ENCODE measurements at places on chromosomes 12 and 14.

DNA sequence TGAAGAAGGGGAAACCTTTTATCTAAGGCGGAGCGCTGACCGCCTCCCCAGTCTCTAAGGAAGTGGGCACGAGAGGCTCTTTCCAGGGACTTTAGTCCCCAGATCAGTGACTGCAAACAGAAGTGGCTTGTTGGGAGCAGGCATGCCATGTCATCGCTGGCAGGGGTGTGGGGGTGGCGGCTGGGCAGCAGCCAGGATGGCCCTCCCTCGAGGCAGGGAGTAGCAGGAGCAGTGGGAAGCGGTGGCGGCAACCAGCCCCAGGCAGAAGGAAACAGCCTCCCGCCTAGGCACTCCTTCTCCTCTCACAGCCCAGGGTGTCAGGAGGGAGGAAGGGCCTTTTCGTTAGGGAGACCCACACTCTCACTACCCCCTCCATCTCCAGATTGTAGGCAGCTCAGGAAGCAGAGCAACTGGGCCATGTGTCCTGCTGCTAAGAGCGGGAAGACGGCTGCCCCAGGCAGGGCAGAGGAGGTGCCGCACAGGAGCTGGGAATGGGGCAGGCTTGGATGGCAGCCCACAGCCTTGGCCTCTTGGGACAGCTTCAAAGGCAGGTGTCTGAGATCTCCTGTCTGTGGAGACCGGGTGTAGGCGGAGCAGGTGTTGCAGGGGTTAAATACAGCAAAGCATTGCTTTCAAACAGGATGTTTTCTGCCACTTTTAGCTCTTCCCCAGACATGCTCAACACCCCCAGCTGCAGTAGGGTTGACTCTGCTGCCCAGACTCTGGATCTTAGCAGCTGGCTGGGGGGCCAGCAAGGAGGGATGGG is 21.8 kb downstream of the VDR start:
- DNase-seq: no peak

DNA sequence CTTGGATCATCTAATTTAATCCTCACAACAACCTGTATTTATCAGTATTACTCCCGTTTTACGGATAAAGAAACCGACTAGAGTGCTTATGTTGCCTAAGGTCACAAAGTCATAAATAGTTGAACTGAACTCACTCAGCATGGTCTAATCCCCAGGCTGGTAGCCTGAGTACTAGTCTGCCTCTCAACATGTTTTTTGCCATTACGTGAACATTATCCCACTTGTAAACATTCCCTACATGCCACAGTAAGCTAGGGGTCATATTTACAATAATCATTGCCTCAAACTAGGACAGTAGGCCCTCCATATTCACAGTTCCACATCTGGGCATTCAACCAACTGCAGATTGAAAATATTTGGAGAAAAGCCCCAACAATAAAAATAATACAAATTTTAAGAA is 12.1 kb downstream of the SNRPF start:
- no peak for DNase-seq

DNA sequence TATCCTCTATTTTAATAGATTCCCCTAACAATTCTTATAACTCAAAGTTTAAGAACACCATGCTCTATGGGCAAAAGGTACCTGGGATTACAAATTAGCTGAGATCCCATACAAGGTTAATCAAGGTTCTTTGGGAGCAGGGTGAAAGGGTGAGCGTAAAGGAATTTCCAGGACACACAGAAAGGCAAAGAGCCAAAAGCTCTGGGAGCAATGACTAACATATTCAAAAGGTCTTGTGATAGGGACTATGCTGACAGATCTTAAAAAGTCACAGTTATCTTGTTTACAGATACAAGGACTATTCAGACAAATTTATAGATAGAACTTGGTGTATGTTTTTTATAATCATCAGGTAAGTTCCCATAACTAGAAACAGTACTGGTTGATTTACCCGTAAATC is 19.5 kb upstream of the PPFIBP1 start:
- no peak for DNase-seq

GRCh38 chr12:130658145-130658911 is 57.8 kb downstream of the RIMBP2 start:
- DNase-seq: no peak

- no peak for DNase-seq
Measured at GRCh38 chr12:108888031-108888430, 8.1 kb downstream of the DAO start.

DNA sequence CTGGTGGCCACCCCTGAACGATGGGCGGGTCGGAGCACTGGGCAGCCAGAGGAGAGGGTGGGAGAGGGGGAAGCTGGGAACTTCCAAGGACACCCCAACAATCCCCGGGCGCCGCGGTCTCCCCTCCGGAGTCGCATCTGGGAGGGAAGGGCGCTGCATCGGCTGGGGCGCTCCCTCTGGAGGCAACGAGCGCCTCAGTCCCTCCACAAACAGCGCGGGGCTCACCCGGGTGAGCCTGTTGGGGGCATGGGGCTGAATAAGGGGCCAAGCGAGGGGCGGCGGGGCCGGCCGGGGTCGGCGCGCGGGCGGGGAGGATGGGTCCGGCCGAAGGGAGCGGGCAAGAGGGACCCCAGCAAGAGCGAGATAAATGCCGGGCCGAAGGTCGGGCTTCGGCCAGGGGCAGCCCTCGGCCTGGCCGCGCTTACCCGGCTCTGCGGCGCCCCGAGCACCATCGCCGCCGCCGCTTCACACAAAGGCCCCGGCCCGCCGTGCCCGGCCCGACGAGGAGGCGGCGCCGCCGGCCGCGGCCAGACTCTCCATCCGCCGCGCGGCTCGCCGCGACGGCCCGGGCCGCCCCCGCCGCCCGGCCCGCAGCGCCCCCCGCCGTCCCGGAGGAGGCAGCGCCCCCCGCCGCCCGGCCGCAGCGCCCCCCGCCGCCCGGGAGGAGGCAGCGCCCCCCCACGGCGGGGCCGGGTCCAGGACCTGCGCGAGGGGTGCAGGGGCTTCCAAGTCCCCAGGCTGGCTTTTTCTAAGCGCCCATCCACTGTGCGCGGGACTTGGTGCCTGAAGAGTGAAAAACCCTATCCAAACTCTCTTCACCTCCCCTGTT is at the start of gene ZBTB39:
Gene ZBTB39, minus strand, starts transcription at position 567 of the 829 bp plus-strand sequence. CDS start 1,629 bp downstream, outside the sequence.
- DNase-seq: no peak

- peak; percentile 70 for DNase-seq
Measured at GRCh38 chr12:104358353-104359003, 54.9 kb downstream of the EID3 start.

DNA sequence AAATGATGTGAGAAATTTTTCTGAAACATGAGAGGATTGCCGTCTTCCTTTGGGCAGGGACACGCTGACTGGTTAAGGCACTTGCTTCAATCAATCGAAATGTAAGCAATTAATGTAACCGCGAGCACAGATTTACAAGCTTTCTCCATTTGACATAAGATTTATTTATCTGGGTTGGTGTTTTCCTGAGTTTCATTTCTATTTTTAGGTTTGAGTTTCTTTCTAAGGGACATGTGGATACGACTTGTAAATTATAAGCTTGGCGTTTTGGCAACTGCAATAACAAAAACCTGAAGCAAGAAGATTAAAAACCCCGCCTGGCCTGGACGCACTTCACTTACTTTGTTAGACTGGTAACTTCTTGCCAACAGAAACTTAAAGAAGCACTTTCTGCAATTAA is 20.3 kb upstream of the SINHCAF start:
- DNase-seq: no peak

GRCh38 chr12:45324391-45324790 is 108.5 kb downstream of the ANO6 start:
- no peak for DNase-seq

GRCh38 chr14:67491741-67492507 is 3.4 kb upstream of the TMEM229B start:
- no peak for DNase-seq

GRCh38 chr12:98549371-98550110 is 34.2 kb downstream of the TMPO start:
- no peak for DNase-seq

- no peak for DNase-seq
Measured at GRCh38 chr14:54170301-54170700, 213.7 kb upstream of the BMP4 start.

DNA sequence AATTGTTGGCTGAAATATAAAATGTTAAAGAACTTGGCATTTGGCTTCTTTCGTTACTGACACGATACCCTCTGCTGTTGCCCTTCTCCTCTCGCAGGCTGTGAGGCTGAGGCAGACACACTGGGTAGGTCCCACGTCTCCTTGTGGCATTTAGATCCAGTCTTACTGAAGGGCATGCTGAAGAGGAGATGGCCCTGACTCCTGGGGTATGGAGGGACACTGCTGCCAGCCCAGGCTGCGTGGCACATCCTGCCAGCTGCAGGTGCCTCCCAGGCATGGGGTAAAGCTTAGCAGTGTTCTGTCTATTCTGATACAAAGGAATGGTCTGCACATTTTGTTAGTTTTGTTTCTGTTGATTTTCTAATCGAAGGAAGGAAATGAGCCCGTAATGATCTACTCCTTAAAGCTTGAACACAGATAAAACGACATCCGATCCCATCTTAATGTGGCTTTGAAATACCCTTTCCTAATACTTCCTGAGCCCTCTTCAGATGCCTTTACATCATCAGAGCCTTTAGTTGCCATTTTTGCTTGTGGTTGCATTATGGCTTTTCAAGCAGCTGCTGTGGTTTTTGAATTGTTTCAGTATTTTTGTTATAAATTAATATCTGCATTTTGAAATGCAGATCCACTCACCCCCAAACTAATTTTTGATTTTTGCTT is 61.1 kb downstream of the WDR20 start:
- DNase-seq: no peak

DNA sequence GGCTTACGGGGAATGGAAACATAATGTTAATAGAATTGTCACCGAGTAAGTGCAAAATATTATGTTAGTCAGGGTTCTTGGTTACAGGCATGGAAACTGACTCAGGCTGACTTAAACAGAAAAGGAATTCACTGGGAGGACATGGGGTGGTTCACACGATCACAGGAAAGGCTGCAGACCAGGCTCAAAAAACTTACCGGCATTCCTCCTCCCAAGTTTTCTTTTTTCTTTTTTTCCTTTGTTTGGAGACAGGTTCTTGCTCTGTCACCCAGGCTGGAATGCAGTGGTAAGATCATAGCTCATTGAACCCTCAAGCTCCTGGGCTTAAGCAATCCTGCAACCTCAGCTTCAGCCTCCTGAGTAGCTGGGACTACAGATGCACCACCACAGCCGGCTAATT is 11.9 kb upstream of the UBE2N start:
- no peak for DNase-seq

DNA sequence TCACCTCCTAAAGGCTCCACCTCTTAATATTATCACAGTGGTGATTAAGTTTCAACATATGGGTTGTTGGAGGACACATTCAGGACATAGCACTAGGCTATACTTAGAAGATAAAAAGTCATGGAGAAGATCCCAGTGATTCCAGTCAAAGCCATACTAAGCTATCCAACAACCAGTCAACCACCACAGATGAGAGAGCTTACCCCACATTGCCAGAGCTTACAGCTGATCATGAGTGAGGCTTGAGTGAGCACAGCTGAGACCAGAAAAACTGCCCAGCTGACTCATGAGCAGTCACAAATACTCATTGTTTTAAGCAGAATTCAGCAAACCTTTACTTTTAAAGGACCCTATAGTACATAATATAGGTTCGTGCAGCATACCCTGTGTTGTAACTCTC is 85.1 kb downstream of the DRAM1 start:
- no peak for DNase-seq

All from ureter (tissue), 1 donor.